ENCODE measurements at places on chromosomes 5 and 9. TPM values are rescaled to one million over a fixed set of nuclear protein-coding genes. Genes with fewer than 3 reads are reported as not detected.

GRCh38 chr5:74017786-74018211 is 391.8 kb downstream of the ARHGEF28 start:
- peaks cover 28% of the 10 kb centered on the region for H3K4me1 ChIP-seq
- no peaks in the 10 kb centered on the region for H3K27me3 ChIP-seq
- peak overlapping the region; percentile 13 for H3K27ac ChIP-seq

- no peaks in the 10 kb centered on the region for H3K4me1 ChIP-seq
Observed at GRCh38 chr9:91760906-91761305, 189.1 kb downstream of the ROR2 start.

DNA sequence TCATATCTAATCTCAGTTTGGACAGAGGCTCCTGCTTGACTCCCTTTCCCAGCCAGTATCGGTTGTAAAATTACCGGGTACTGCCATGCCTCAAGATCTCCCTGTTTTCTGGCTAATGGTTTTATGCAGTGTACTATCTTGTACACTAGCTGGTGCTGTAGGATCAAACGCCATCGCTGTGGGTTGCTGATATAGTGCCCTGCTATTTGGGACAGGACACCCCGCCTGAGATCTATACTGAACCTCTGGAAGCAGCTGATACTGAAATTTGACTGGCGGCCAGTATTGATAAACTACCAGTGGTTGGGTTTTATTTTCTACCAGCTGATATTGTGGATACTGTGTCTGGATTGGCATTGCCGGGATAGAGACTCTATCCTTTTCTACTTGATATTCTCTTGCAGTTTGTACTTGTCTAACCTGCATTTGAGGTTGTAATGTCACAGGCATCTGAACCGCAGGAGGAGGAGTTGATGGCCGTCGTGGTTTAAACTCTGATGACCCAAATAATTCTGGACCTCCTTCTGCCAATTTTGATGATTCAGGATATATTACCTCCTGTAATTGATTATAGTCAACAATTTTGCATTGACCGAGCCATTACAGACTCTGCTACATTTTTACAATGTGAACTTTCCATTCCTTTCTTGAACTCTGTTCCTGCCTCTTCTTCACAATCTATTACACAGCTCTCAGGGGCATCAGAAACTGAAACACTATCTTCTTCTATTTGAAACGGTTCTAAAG is 112.5 kb upstream of the LARP1 start:
- H3K4me3 ChIP-seq, result no peak overlapping the region
- DNase-seq, result no peak
- no peaks in the 10 kb centered on the region for H3K36me3 ChIP-seq
- H3K4me1 ChIP-seq, result no peaks in the 10 kb centered on the region
- H3K27ac ChIP-seq, result no peak overlapping the region
- no peaks in the 10 kb centered on the region for H3K27me3 ChIP-seq

GRCh38 chr5:65825408-65826328 is 100.7 kb upstream of the ERBIN start:
- no peak overlapping the region for H3K4me3 ChIP-seq
- H3K27me3 ChIP-seq, result no peaks in the 10 kb centered on the region
- no peak for DNase-seq
- no peaks in the 10 kb centered on the region for H3K36me3 ChIP-seq

- no peak overlapping the region for H3K27ac ChIP-seq
- H3K27me3 ChIP-seq, result no peaks in the 10 kb centered on the region
- no peak overlapping the region for H3K4me3 ChIP-seq
- no peak for DNase-seq
- H3K36me3 ChIP-seq, result no peaks in the 10 kb centered on the region
- H3K4me1 ChIP-seq, result no peaks in the 10 kb centered on the region
Observed at GRCh38 chr9:103364753-103365152, 369.6 kb downstream of the CYLC2 start.

GRCh38 chr5:126499853-126500342 is 76.7 kb downstream of the GRAMD2B start:
- DNase-seq, result peak; percentile 67
- H3K27ac ChIP-seq, result no peak overlapping the region
- H3K4me1 ChIP-seq, result no peaks in the 10 kb centered on the region
- H3K36me3 ChIP-seq, result no peaks in the 10 kb centered on the region
- no peaks in the 10 kb centered on the region for H3K27me3 ChIP-seq

GRCh38 chr5:127299678-127300077 is 9.1 kb downstream of the MEGF10 start:
- no peak for DNase-seq
- peaks cover 24% of the 10 kb centered on the region for H3K4me1 ChIP-seq
- H3K36me3 ChIP-seq, result peaks cover 34% of the 10 kb centered on the region
- H3K27ac ChIP-seq, result no peak overlapping the region
- H3K4me3 ChIP-seq, result no peak overlapping the region

DNA sequence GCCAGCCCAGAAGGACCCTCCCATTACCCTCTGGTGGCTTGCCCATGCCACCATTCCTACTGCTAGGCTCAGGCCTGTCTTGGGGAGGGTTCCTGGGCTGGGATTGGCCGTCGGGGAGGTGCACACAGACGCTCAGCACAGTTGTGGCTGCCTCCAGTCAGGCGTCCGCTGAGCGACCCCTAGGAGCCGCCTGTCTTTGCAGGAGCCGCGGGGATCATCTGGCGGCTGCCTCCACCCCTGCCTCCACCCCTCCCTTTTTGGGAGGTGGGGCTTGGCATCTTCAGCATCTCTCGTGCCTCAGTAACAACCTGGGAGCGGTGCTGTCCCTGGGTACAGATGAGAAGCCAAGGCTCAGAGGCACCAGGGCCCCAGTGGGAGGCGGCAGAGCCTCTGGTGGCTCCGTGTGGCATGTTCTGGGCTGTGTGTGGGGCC is 39.6 kb downstream of the RXRA start:
- H3K36me3 ChIP-seq, result no peaks in the 10 kb centered on the region
- H3K4me3 ChIP-seq, result no peak overlapping the region
- DNase-seq, result peak; percentile 62
- H3K4me1 ChIP-seq, result peaks cover 28% of the 10 kb centered on the region
- no peak overlapping the region for H3K27ac ChIP-seq

DNA sequence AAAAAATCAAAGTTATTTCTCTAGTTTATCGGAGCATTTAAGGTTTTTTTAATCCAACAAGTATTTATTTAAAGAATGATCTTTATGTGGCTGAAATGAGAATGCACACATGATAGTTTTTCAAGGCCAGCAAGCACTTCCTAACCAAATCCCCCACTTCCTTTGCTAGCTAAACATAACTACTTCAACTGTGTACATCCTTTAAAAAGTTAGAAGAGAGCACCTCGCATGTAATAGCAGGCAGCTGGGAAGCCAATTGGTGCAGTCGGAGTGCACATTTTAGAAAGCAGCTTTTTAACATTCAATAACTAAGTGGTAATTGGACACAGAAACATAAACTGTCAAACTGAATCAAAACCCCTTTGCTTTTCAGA is 245.7 kb downstream of the BNC2 start:
- DNase-seq, result no peak
- peaks cover 46% of the 10 kb centered on the region for H3K4me1 ChIP-seq
- H3K27ac ChIP-seq, result peak overlapping the region; percentile 68
- no peak overlapping the region for H3K4me3 ChIP-seq
- no peaks in the 10 kb centered on the region for H3K36me3 ChIP-seq
- H3K27me3 ChIP-seq, result no peaks in the 10 kb centered on the region

GRCh38 chr5:133222040-133222439 is 170.2 kb downstream of the HSPA4 start:
- H3K27ac ChIP-seq, result no peak overlapping the region
- DNase-seq, result no peak
- no peaks in the 10 kb centered on the region for H3K4me1 ChIP-seq
- no peaks in the 10 kb centered on the region for H3K27me3 ChIP-seq
- no peaks in the 10 kb centered on the region for H3K36me3 ChIP-seq

GRCh38 chr9:106921341-106921899 is 58.5 kb downstream of the ZNF462 start:
- no peaks in the 10 kb centered on the region for H3K27me3 ChIP-seq
- peaks cover 30% of the 10 kb centered on the region for H3K36me3 ChIP-seq
- DNase-seq, result peak; percentile 63
- H3K4me1 ChIP-seq, result peaks cover 32% of the 10 kb centered on the region

GRCh38 chr9:12889402-12890106 is 114.7 kb downstream of the LURAP1L start:
- no peaks in the 10 kb centered on the region for H3K27me3 ChIP-seq
- no peak overlapping the region for H3K27ac ChIP-seq
- no peak for DNase-seq

- H3K4me3 ChIP-seq, result no peak overlapping the region
- H3K27ac ChIP-seq, result no peak overlapping the region
Observed at GRCh38 chr5:168723037-168723436, 143.9 kb upstream of the PANK3 start.

- no peak overlapping the region for H3K27ac ChIP-seq
- peaks cover 88% of the 10 kb centered on the region for H3K36me3 ChIP-seq
- no peaks in the 10 kb centered on the region for H3K4me1 ChIP-seq
- H3K4me3 ChIP-seq, result no peak overlapping the region
- no peaks in the 10 kb centered on the region for H3K27me3 ChIP-seq
Observed at GRCh38 chr5:83576341-83576740, 104.8 kb downstream of the VCAN start.

The IL5 gene
- total RNA-seq, result not detected

The PCDHB7 gene
- 1.1 TPM for total RNA-seq

The DND1 gene
- total RNA-seq, result 1.8 TPM

The PCDHGA1 gene
- 3.5 TPM for total RNA-seq

The PCDHA11 gene
- not detected for total RNA-seq

The EGFL7 gene
- total RNA-seq, result 0.81 TPM

The ASB6 gene
- 23.4 TPM for total RNA-seq

All from SJCRH30 (cell line).